CD4-positive, alpha-beta T cell (primary cell): ENCODE measurements at places on chromosomes 1 and 21.

GRCh38 chr1:246815693-246816270 is 91.6 kb downstream of the SCCPDH start:
- DNase-seq, result no peak

- no peak for DNase-seq
These were observed 40.1 kb downstream of the SLC9C2 start for GRCh38 chr1:173562813-173563212.

- no peak for DNase-seq
These were observed 28.7 kb downstream of the LYST start for GRCh38 chr1:235838021-235838420.

DNA sequence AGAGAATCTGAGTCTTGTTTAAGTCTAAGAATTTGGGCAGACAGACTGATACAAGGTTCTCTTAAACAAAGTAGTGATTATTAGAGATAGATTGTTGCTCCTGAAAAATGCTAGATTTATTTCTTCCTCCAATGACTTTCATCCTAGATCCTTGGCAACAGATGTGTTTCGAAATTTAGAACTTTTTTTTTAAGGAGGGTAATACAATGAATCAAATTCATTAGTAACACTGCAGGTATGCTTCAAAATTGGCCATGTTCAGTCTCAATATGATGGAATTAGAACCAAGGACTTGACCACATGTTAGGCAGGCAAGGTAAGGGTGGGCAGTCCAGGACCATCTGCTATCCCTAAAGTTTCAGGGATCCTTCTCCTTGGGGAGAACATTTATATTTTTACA is 4.5 kb upstream of the LCE1F start:
- DNase-seq, result no peak

DNA sequence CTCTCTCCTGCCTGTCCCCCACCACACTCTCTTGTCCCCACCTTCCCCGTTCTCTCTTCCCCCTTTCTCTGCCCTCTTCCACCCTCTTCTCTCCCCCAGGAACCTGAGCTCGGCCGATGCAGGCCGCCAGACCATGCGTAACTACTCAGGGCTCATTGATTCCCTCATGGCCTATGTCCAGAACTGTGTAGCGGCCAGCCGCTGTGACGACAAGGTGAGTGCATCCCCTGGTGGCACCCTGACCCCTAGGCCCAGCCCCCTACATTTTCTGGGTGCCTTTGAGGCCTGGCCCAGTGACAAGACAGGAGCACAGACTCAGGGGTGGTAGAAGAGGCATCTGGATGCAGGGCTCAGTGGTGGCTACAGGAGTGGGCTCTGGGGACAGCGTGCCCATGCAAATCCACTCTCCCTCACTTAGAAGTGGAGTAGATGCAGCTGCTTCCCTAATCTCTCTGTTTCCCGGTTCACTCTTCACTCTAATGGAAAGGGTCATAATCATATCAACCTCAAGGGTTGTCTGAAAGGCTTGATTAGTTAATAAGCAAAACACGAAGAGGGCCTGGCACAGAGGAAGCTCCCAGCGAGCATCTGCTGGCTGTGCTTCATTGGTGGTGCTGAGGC is 37.0 kb downstream of the PKP1 start:
- DNase-seq, result no peak

DNA sequence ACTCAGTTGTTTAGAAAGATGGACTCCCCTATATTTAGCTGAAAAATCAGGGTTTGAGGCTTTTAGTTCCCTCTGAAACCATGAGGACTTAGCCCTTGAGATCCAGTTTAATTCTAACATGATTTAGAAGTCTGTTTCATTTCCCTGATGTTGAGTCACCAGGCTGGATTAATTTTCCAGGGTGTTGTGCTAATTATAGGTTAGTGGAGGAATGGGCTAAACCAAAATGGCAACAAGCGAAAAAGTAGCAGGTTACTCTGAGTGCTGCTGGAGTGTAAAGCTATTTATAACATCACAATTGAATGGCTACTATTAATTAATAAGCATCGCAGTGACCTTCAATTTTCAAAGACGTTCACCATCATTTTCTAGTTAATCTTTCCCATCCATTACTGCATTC is 15.5 kb upstream of the USP24 start:
- no peak for DNase-seq
